ENCODE measurements at places on chromosomes 4 and X.

DNA sequence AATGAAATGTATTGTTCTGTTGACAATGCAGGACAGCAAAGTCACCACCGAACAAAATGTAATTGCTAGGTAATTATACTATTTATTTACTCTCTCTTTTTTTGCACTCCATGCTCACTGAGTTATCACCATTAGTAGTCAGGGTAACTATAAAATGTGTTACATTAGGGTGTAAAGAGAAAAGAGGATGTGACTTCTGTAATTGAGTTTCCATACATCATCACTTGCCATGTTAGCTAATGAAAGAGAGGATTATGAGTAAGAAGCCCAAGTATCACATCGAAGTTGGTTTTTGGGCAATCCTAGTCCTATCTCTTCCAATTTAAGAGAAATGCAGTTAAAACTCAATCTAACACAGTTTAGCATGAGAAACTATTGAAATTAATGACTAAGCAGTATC is 7.6 kb downstream of the ZXDA start:
- DNase-seq: no peak

DNA sequence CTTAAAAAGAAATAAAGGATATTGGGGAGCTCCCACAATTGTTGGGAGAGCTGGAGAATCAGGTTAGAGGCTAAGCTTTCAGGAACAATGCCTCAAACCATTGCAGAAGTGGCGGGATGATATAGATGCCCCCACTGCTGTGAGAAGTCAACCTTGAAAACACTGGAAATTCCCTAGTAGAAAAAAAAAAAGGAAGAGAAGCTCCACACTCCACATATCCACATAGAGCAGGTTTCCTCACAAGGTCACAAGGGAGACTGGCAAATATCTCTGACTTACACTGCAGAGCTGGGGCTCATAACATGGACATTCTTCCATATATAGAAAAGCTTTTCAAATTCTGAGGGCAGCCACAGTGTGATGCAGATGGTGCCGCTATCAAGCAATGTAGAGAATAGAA is 22.7 kb upstream of the OGT start:
- no peak for DNase-seq

DNA sequence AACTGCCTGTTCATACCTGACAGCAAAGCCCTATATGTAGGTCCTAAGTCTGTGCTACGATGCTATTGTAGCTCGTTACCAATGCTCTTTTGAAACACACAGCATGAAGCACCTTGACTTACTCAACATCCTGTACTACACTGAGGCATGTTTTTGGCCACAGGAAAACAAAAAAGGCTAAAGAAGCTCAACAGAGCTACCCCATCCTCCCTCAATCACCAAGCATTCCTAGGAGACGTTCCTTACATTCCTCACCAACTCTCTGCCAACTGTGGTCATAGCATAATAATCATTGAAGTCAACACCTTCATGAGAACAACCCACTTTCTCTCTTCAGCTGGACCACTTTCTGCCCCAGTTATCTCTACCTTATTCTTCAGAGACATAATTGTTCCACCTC is 73.7 kb upstream of the SLC25A43 start:
- DNase-seq: no peak

DNA sequence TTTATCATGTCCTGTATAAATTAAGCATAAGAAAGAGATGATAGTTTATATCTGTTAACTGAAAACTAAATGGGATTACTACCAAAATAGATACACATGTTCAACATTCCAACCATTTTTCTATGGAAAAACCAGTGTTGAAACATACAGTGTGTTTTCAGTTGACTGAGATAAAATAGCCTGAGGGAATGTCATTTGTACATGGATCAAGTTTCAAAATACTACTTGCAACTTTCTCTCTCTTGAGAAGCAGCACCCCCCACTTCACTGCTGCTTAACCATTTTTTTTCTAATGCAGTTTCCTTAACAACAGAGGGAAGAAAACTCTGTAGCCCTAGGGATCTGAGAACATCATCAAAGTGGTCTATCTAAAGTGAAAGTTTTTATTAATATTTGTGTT is 70.8 kb downstream of the NPNT start:
- DNase-seq: no peak

GRCh38 chr4:61385256-61385655 is 185.1 kb downstream of the ADGRL3 start:
- no peak for DNase-seq

GRCh38 chr4:60617731-60618130 is 582.4 kb upstream of the ADGRL3 start:
- DNase-seq: no peak

DNA sequence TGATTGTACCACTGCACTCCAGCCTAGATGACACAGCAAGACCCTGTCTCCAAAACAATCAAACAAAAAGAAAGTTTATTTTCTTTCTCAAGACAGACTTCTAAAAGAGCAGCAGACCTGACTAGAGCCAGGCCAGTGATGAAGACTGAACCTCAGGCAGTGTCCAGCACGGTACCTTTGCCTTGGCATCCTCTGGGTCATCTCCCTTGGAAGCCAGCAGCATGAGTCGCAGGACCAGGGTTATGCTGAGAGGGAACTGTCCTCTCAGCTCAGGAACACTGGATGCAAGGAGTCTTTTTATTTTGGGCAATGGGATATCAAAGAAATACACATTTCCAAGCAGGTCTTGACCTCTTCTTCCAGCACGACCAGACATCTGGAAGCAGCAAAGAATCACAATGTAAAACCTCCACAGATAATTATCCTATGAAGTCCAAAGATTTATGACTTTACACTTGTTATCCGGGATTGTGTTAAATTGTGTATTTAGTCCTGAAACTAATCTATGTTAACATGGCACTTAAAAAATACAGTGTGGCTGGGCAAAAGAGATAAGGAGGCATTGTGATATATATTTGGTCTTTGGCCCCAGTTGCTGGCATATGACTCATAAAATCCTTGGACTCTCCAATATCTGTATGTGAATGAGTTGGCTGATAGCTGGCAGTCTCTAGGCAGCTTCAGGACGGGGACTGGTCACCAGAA is 66.0 kb upstream of the DDX60 start:
- no peak for DNase-seq

DNA sequence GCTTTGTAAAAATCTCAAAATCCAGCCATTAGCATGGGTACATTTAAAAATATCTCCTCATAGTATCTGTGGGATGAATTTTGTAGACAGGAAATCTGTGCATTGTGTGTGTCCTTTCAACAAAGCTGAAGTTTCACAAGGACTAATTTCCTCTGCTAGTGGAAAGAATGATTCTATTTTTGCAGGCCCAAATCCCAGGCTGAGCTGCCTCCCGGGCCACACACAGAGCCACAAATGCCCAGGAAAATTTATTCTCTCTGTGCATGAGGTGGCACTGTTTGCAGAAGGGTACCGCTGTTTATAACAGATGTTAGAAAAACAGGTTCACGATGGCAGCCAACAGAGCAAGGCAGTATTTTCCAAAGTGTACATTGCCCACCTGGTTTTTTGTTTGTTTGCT is 11.0 kb upstream of the VCX3B start:
- no peak for DNase-seq

DNA sequence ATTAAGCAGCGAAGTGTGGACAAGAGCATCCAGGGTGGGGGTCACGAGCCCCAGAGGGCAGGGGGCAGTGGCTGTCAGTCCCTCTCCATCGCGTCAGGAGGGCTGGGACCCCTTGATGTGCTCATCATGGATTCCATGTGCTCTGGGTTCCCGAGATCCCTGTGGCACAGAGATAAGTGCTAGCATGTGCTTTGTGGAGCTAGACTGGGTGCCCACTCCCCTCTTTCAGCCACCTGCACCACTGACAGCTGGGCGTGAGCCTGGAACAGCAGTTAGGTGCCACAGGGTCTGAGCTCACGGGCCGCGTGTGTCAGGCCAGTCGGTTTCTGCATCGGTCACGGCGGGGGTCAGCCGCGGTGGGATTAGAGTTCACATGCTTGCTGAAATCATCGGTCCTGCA is 24.3 kb downstream of the CPZ start:
- no peak for DNase-seq

- DNase-seq: no peak
These were observed 3.5 kb downstream of the ZAR1 start for GRCh38 chr4:48493452-48494100.

GRCh38 chr4:172481802-172482508 is 668.8 kb downstream of the GALNTL6 start:
- no peak for DNase-seq

GRCh38 chrX:134908356-134908755 is 82.4 kb upstream of the SMIM10 start:
- DNase-seq: no peak

DNA sequence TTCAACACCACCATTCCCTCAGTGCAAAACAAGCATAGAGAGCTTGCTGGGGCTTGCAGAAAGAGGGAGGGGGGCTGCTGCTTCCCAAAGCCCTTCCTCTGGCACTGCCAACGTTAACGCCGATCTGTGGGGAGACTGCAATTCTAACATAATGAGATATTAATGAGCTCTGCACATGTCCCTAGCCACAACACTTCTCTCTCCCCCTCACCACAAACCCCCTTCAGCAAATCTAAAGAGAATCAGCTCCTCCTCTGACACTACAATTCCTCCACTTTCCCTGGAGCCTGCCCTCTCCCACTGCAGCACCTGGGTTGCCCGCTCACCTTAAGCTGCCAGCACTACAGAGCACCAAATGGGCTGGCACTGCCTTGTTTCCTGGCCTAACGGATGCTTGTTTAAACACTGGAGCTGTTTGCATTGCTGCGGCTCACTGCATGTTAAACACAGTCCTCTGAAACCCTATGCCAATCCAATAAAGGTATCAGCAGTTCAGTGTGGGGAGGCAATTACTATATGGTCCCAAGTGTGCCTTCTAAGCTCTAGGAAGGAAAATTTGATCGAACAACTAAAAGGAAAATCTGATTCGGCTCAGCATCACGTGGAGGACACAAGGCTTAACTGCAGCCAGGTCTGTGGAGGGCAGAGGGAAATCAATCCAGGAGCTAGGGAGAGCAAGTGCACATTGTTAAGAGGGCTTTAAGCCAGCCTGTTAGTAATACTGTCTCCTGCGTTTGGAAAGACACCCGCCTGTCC is 232.4 kb downstream of the MAML3 start:
- peak; percentile 22 for DNase-seq

Measured in NCI-H524 treated with DMSO at 0.1 percent for 48 hours (cell line).